Bladder microvascular endothelial cell (primary cell): ENCODE measurements at places on chromosomes 7 and 10. TPM values are rescaled to one million over a fixed set of nuclear protein-coding genes. Genes with fewer than 3 reads are reported as not detected.

DRGX gene
- total RNA-seq = not detected in 2 replicates

TMEM229A gene
- total RNA-seq = not detected in 2 replicates

PAPOLB gene
- 0.31 TPM in 1 of 2 replicates, not detected in the other for total RNA-seq

HOXA5 gene
- total RNA-seq = 7.4 and 8.3 TPM in 2 replicates

PTPRN2 gene
- 1.6 and 1.9 TPM in 2 replicates for total RNA-seq
